ENCODE measurements at places on chromosomes 13 and 19.

DNA sequence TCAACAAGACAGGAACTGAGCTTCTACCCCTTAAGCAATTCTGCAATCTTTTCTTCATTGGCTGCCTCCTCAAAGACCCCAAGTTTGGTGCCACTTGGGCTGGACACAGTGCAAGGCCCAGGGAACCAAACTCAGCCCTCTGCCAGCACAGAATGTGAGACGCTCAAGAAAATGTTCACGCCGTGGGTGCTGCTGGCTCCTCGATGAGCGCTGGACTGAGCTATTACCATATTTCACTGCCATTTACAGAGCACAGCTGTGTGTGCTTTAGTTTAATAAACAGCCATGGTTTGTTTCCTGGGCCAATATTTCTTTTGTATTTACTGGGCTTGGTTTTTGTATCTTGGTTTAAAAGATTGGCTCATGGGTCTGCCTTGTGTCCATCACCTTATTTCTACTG, 138.8 kb upstream of the VSTM2B start:
- DNase-seq, result no peak

DNA sequence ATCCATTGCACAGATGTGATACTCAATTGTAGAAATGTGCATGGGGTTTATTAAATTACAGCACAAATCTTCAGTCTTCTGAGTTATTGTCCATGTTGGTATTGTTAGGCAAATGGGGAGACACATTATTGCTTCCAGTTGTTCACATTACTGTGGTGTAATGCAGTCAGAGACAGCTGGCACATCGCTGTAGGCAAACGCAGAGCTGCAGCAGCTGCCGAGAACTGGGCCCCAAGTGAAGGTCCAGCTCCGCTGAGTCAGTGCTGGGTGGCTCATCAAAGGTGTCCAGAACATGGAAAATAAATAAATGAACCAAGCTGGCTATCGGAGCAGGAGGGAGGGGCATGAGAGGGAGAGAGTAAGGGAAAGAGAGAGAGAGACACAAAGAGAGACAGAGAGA, 299.1 kb upstream of the OBI1 start:
- no peak for DNase-seq

DNA sequence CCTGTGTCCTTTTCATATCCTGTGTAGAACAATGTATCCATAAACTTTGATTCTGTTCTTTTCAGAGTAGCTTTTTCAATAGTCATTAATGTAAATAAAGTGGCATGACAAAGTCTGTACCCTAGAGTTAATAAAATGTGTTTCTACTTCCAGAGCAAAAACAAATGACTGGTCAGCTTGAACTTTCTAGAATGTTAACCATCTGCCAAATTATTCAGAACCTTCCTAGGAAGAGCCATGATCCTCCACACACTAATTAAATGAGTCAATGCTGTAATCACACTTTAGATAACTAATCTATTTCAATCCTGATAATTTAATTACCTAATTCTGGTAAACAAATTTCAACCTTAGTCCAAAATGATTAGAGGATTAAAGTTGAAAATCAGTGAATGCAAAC, 73.2 kb downstream of the DIAPH3 start:
- DNase-seq, result no peak

GRCh38 chr19:27774827-27775226, 1438.1 kb downstream of the UQCRFS1 start:
- DNase-seq, result no peak
